SHP77 treated with DMSO at 0.1 percent for 48 hours (cell line): ENCODE measurements at places on chromosomes 6 and 20.

GRCh38 chr6:161891542-161891941 is 617.7 kb upstream of the AGPAT4 start:
- no peak for DNase-seq

DNA sequence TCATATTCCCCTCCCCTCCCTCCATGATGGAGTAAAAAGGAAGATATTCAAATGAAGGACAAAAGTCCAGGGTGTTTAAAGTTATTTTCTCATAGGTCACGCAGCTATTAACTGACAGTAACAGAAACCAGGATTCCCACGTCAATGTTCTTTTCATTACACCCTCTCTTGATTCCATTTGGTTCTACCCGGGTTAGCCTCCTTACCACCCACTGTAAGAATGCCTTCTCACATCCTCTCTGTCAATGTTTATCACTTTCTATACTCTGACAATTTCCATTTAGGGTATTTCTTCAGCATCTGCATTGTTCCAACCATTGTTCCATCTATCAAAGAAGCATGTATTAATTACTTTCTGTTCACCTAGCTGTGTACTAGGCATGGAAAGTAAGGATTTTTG is 52.1 kb downstream of the NUDT3 start:
- no peak for DNase-seq

GRCh38 chr20:22576733-22577514 is 7.4 kb downstream of the FOXA2 start:
- no peak for DNase-seq

- DNase-seq, result no peak
Observed at GRCh38 chr20:63259734-63260460, 5.6 kb upstream of the NKAIN4 start.
